T follicular helper cell (primary cell): ENCODE measurements at places on chromosomes 3 and 15.

- no peak for DNase-seq
Observed at GRCh38 chr3:63414607-63415006, 136.5 kb downstream of the SYNPR start.

- DNase-seq: no peak
Observed at GRCh38 chr3:140863580-140864009, 78.0 kb upstream of the SLC25A36 start.

- DNase-seq: no peak
Observed at GRCh38 chr15:59590027-59590426, 21.6 kb upstream of the GCNT3 start.

DNA sequence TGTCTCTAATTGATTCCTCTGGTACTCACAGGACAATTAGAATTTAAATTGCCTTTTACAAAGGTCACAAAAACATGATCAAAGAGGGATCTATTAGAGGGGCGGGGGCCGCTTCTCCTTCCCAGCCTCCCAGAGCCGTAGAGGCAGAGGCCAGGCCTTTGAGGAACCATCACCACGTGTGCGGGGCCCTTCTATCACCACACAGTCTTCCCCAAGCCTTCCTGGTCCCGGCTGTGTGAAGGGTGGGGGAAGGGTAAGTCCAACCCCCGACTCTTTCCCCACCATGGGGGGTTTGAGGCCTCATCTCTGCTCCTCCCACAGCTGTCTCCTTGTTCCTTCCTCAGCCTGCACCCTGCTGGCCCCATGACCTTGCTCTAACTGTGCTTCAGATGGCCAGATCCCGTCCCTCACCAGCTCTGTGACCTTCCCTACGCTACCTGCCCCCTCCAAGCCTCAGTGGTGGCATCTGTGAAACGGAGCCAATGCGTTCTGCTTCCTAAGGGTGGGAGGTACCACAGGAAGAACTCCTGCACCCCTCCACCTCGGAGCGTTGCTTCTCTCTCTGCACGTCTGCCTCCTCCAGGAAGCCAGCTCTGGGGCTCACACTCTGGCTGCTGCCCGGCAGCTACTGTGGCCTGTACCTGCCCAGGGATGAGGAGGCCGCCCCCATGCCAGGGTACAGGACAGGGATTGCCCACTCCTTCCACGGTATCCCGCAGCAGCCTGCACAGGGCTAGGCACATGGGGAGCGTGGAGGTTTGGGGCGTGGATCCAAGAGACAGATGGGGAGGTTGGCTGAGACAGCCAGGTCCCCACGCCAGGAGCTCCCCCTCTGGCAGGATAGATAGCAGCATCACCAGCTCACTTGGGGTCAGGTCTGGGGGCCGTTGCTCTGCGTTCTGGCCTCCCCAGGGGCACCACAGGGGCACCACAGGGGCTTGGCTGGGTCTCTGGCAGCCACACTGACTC lies 83.8 kb downstream of the LINGO1 start:
- no peak for DNase-seq

- DNase-seq: no peak
Observed at GRCh38 chr3:59339818-59340217, 290.0 kb upstream of the CFAP20DC start.

DNA sequence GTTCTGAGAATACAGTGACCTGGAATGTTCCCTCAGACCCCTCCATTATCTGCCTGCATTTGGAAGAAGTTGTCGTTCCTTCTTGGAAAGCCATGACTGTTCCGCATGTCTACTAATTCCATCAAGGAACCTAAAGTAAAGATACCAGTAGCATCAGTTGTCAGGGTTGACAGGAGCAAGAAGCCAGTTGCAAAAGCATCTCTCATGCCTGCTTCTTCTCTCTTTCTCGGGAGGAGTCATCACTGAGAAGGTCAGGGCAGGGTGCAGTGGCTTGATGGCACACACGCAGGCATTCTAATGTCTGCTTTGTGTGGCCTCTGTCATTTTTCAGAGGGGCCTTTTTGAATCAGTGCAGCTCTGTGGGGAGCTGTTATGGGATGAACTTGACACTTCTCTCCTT lies 276.6 kb upstream of the TPM1 start:
- no peak for DNase-seq

- DNase-seq: no peak
Observed at GRCh38 chr15:86273309-86273708, 193.6 kb downstream of the AGBL1 start.

DNA sequence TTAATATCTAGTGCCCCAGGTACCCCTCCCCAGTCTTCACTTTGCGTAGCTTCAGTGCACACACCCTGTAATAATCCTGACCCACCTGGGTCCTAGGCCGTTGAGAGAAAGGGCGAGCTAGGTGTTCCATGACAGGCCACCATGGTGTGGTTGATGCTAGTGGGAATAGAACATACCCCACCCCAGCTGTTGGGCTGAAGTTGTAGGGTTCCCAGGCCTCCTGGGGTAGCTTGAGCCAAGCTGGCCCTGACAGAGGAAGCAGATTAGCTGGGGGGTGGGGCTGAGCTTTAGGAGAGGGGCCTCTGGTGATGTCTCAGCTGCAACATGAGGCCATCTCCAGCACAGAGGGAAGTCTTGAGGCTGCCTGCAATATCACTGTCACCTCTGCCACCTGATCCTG lies 40.5 kb downstream of the RAB11A start:
- DNase-seq: no peak

GRCh38 chr3:17151598-17152373 lies 267.0 kb downstream of the PLCL2 start:
- peak; percentile 32 for DNase-seq

- DNase-seq: no peak
Observed at GRCh38 chr15:32877252-32878019, 159.6 kb downstream of the GREM1 start.

- no peak for DNase-seq
Observed at GRCh38 chr3:73206030-73206429, 144.6 kb downstream of the EBLN2 start.

DNA sequence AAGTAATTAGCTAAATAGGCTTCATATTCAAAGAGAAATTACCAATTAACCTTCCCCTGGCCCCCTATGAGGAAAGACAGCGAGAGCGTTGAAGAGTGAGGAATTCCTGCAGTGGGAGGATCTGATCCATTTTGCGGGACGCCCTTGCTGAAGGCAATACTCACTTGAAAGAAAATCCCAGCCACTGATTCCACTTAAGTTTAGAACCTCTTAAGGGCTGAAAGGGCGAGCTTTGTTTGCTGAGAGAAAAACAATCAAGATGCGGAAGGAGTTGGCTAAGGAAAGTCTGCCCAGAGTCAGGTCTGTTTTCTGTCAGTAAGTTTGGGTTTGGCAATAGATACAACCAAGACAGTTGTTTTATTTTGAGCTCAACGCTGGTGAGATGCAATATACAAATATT lies 102.8 kb upstream of the GBE1 start:
- no peak for DNase-seq

- no peak for DNase-seq
Observed at GRCh38 chr15:99914723-99915122, 181.5 kb upstream of the LYSMD4 start.

- DNase-seq: no peak
Observed at GRCh38 chr3:190676481-190676880, 162.6 kb downstream of the IL1RAP start.

DNA sequence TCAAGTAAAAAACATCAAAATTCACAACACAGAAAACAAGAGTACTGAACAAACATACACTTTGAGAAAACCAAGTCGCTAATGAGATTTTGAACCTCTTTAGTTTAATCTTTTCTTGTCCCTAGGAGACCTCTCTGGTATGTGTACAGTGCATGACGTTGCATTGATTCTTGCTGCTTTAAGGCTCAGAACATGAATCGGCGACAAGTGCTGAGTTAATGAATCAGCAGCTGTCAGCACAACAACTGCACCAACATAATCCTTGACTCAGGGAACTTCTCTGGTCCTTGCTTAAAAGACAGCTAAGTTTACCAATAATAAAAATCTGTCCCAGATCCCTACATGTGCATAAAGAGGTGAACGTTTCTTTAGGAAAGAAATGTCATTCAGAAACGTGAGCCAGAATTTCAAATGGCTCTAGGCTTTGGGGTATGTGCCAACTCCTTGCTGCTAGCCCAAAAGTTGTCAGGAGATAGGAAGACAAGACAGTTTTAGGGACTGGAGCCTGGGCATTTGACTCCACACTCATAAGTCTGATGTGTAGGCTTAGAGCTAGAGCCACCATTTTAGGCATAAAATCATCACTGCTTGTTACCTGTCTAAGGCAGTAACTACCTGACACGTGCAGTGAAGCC lies 86.9 kb downstream of the IL5RA start:
- no peak for DNase-seq

- DNase-seq: no peak
Observed at GRCh38 chr3:151552589-151552988, 91.7 kb upstream of the IGSF10 start.

GRCh38 chr15:47609693-47610092 lies 107.6 kb upstream of the SEMA6D start:
- DNase-seq: no peak

- DNase-seq: no peak
Observed at GRCh38 chr3:107455621-107456020, 67.1 kb upstream of the BBX start.
